ENCODE measurements at places on chromosomes 1 and 21.

DNA sequence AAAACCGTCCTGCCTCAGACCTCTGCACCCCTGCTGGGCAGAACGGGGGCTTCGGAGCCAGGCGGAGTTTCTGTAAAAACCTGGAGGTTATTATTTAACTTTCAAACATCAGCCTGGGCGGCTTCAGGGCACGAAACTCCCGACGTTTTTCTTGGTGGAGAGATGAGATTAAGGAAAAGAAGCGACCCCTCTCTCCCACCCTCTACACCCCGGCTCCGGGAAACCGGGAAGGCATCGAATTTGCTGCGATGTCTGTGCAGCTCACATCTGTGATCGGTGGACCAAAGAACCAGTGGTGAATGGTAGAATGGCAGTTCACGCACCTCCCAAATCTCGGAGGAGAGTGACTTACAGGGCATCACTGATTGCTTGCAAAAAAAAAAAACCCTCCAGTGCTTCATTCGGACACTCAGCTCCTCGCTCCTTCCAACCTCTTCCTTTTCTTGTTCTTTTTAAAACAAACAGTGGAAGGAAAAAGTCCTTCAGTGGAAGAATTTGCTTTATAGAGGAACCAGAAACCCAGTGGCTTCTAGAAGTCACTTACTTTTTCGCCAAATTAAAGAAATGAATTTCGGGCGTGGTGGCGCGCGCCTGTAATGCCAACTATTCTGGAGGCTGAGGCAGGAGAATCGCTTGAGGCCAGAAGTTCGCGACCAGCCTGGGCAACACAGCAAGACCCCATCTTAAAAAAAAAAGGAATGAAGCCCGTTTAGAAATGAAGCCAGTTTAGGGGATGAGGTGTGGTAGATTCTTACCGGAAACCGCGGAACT is 884 bp downstream of the PHACTR4 start:
- DNase-seq = no peak

DNA sequence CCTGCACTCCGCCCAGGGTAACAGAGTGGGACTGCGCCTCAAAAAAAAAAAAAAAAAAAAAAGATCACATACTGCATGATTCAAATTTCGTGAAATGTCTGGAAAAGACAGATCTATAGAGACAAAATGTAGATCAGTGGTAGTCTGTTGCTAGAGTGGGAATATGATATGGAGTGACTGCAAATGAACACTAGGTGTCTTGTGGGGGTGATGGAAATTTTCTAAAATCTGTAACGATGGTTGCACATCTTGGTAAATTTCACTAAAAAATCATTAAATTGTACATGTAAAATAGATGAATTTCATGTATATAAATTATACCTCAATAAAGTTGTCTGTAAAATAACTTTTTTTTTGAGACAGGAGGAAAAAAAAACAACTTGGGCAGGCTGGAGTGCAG is 5.5 kb downstream of the AIDA start:
- no peak for DNase-seq

GRCh38 chr1:117237726-117238381 is 27.1 kb upstream of the VTCN1 start:
- no peak for DNase-seq

GRCh38 chr21:14734191-14734590 is 188.1 kb upstream of the SAMSN1 start:
- DNase-seq = no peak

- DNase-seq = no peak
Measured at GRCh38 chr1:41513383-41513735, 28.9 kb upstream of the EDN2 start.

Measured in T follicular helper cell (primary cell).